ENCODE measurements at places on chromosomes 7 and 10. TPM values are rescaled to one million over a fixed set of nuclear protein-coding genes. Genes with fewer than 3 reads are reported as not detected.

The TLX1 gene
- total RNA-seq, result not detected

The SPDYE3 gene
- total RNA-seq, result not detected

The PODXL gene
- total RNA-seq, result 2.1 TPM

The TRIM73 gene
- total RNA-seq, result 26.2 TPM

DNA sequence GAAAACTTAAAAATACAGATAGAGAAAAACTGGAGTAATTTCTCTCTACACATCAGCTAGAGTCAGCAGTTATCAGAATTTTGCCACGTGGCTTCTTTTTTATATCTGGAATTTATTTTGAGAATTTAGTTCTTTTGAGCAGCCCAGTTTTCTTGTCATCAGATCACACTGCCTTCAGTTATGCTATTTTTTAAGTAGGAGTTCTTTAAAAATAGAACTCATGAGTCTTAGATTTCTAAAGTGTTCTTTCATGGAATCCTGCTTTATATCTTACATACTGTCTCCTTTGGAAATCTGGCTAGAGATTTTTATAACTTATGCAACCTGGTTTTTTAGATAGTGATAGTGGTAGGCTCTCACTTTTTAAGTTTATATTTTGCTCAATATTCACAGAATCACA, 24.2 kb downstream of the AGR2 start:
- DNase-seq, result no peak

GRCh38 chr7:111212857-111213523, 122.1 kb downstream of the LRRN3 start:
- no peak for DNase-seq

Measured in OCI-LY7 (cell line).